ENCODE measurements at places on chromosomes 16 and 17.

DNA sequence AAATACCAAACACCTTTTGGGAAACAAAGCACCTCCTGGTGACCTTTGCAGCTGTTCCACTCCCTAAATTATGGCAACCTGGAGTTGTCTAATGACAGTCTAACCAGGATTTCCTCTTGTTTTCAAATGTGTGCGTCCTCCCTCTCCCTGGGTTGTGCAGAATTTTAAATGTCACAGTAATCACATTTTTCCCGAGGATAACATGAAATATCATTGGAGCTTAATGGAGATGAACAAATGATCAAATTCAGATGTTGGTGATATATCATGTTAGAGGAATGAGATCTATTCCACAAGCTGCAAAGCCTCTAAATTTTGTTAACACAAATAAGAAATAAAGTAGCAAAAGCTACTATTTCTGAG lies 86.9 kb upstream of the HLF start:
- no peak for DNase-seq

- no peak for DNase-seq
Measured at GRCh38 chr16:24995033-24995432, 20.1 kb downstream of the ARHGAP17 start.

GRCh38 chr17:77210331-77210730 lies 69.6 kb downstream of the SEC14L1 start:
- DNase-seq = no peak

DNA sequence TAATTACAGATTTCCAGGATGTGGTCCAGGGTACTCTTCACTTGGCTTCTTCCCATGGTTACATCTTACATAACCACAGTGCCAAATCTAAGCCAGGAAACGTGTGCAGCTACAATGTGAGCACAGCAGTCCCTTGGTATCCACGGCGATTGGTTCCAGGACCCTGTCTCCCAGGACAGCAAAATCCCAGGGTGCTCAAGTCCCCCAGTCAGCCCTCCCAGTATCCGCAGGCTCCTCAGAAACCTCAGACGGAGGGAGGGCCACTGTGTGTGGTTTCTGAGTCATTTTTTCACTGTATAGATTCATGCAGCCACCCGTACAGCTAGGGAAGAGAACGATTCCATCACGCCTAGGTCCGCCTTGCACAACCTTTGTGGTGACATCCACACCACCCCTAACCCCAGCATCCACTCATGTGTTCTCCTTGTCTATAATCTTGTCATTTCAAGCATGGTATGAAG lies 11.1 kb upstream of the ATP2C2 start:
- DNase-seq = no peak

GRCh38 chr16:89395150-89396142 lies 94.9 kb downstream of the ANKRD11 start:
- no peak for DNase-seq

DNA sequence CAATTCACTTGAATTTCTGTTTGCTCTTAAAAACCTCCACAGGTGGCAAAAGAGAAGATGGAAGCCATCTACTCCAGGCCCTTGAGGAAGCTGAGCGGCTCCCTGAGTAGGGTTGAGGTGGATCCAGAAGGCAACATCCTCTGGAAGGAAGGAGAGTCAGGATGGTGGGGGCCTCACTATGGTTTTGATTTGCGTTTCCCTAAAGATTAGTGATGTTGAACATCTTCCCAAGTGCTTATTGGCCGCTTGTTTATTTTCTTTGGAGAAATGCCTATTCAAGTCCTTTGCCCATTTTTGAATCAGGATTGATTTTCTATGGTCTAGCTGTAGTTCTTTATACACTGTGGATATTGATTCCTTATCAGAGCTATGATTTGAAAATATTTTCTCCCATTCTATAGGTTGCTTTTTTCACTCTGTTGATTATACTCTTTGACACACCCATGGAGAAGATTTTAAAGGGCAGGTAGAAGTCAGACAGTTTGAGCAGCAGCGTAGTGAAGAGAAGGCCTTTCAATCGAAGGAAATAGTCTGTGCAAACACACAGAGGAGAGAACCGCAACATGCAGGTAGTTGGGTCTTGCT lies 58.6 kb downstream of the WSB1 start:
- no peak for DNase-seq

- no peak for DNase-seq
Measured at GRCh38 chr16:1283996-1284616, 25.3 kb upstream of the UBE2I start.

All from NCI-H1436 (cell line).